ENCODE measurements at places on chromosomes 2 and 18.

DNA sequence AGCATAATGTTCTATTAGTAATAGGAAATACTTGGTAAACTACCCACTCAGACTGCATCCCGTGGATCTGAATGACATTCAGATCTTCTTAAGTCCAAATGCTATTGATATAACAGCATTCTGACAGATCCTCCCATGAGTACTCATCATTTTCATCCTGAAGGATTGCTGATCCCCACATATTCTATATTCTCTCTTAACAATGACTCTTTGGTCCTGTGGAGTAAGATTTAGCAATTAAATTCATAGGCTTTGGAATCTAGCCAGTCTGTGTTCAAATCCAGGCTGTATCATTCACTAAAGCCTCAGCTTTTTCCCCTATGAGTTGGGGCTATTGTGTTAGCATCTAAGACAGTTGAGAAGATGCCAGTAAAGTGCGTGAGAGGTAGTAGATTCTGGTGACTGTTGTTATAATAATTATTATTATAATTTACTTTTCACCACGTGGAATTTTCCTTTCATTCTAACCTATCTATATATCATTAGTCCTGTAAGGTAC, 591.3 kb upstream of the SYT4 start:
- DNase-seq: no peak

DNA sequence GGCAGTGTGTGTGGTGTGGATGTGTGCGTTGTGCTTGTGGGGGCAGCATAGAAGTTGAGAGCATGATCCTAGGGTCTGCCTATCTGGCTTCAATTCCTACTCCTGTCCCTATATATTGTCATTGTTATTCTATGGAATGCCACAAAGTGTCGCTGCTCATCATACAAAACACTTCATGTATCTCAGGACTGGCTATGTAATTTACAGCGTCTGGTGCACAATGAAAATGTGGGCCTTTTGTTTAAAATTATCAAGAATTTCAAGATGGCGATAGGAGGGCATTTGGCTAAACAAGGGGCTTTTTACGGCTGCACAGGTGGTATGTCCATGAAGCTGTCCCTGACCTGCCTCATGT, 3.4 kb downstream of the SERPINB2 start:
- no peak for DNase-seq

DNA sequence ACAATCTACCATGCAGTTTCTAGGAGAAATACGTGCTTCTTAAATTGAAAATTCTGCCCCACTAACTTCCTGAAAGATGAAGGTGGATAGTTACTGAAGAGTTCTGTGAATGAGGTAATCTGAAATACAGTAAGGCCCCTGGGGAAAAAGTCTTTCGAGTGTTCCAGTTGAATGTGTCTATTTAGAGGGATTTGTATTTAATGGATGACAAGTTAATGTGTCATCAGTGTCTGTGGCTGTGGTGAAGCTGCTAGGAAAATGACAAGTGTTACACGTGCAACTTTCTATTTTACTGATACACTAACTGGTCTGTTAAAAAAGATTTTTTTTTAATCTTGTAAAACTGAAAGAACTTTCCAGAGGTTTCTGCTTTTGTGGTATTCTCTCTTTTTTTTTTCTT, 384.6 kb downstream of the STK39 start:
- peak; percentile 13 for DNase-seq

- DNase-seq: no peak
These were observed 32.1 kb downstream of the GRHL1 start for GRCh38 chr2:9983401-9984216.

GRCh38 chr2:6605836-6606505, 259.7 kb downstream of the CMPK2 start:
- no peak for DNase-seq

DNA sequence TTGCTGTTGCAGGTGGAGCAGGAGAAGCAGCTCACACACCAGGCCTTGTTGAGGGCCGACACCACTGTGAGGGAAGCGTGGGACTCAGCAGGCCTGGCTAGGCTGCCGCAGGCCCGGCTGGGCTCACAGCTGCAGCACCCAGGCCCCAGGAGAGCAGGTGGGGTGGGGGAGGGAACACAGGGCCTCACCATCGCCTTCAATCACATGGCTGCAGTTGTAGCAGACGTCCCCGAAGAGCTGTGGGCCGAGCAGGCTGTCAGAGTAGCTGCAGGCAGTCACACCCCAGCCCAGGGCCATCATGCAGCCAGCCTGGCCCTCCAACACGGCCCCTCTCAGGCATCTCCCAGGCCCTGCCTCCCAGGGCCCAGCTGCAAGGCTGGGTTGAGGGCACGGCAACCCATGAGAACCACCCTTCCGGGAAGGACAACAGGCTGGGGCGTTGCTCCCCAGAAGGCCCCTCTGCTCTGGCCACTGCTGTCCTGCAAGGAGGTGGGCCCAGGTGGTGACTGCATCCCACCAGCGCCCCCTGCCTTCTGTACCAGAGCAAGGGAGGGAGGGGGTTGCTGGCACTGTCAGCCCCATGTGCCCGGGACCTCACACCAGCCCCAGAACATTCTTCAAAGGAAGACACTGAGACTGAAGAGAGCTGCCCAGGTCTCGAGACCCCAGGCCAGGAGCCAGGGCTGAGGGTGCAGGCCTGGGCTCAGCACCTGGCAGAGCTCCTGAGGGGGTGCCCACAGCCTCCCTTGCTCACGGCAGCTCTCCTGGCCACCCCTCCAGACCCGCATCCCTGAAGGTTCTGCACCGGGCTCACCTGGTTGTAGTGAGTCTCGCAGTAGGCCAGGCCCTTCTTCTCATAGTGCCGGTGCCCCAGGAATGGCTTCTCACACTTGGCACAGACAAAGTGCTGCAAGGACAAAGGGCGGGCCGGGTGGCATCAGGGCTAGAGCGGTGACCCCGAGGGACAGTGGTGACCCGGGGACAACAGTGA, 5.6 kb upstream of the GPR17 start:
- no peak for DNase-seq

DNA sequence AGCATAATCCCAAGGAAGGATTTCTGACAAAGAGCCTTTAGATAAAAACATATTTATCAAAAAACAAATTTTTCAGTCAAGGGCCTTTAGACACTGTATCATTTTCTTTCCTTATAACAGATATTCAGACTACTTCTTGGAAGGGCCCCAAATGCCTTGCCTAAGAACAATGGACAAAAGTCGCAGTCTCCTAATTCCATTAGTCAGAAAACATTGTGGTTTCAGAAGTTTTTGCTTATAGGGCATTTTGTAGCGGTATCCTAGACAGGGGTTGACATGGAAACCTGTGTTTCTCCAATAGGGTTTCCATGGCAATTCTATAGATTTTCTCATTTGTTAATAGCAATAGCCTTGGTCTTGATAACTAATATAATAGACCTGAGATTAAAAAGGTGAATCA, 36.7 kb upstream of the AGPS start:
- DNase-seq: no peak

DNA sequence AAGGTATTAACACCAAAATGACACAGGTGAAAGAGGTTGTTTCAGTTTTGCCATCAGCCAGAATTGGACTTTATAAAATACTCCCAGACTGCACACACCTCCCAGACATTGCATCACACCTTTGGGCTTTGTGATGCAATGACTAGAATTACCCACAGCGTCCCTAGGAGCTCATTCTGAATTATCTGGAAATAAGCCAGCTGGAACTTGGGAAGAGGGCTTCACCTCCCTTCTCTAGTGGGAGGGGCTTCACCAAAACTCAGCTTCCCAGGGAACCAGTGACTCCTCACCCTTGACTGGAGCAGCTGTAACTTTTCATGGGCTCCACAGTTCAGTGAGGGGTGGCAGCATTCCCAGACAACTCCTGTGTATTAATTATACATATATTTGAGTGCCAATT, 83.1 kb upstream of the BZW1 start:
- no peak for DNase-seq

DNA sequence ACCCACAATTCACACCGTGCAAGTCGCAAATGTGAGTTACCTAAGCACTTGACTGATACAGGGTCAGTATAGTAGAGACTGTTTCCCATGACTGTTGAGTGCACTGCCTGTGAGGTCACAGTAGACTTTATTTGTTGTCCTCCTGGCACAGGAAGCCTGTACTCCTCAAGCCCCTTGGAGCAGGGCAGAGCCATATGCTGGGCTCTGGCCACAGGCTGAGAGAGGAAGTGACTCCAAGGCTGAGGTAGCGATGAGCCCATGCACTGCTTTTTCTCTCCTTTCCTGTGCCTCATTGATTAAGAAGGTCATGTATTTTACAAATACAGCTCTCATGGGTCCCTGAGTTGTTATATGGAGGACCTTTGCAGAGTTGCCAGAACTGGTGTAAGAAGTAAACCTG, 287.7 kb downstream of the SRBD1 start:
- no peak for DNase-seq

GRCh38 chr18:37445368-37445767, 120.2 kb downstream of the CELF4 start:
- DNase-seq: peak; percentile 47

DNA sequence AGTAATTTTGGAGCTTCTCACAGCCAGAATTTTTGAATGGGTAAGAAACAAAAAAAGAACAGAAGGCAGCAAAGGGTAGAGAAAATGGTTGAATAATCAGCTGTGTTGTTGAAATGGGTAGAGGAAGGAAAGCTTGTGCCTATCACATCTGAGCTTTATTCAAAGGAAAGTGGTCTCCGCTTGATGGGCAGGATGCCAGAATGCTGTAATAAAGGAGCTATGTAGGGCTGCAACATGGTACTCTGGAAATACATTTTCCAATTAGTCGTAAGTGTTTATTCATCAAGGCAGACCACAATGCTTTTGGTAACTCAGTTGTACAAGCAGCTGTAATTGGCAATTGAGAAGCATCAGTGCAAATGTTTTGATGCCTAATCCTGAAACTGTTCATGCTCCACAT, 196.9 kb downstream of the ICOS start:
- peak; percentile 92 for DNase-seq

- no peak for DNase-seq
These were observed 402.8 kb downstream of the TXNL1 start for GRCh38 chr18:56235481-56236013.

DNA sequence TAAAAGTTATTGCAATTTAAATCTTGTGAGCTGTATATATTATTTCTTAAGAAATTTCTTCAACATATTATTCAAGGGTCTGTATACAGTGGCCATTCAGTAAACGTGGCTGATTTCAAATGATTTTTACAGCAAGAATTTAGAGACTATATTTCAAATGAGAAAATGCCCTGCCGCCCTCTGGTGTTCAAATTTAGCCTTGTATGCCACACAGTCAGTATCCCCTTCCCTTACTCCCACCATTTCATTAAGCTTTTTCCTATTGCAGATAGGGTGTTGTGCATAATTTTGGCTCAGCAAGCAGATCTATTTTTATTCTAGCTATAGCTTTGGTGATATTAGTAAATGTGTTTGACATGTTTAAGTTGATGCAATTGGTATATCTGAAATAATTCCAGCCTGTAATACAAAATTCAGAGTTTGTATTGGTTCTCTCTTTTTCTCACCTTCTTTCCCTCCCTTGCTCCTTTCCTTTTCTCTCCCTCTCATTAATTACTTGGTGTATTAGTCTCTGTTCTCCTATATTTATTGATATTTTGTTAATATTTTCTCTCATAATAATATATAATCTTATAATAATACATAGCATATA, 22.8 kb upstream of the SCN7A start:
- DNase-seq: peak; percentile 20

GRCh38 chr2:234989183-234989701, 37.4 kb downstream of the SH3BP4 start:
- no peak for DNase-seq

- peak; percentile 51 for DNase-seq
These were observed 413.6 kb downstream of the PTH2R start for GRCh38 chr2:208820014-208820688.

DNA sequence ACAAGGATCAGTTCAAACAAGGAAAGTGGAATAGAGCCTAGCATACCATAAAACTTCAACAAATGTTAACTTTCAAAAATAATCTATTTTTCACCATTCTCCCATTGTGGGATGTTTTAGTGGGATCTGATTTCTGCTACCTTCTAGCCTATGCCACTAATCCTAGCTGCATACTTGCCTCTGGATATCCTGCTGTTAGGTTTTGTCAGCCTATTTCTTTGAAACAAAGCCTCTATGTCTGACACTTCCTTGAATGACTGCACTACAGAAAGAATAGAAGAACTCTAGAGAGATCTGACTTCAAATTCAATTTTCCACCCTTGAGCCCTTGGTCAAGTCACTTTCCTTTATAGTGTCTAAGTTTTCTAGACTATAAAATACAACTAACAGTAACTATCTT, 291.5 kb downstream of the PTH2R start:
- DNase-seq: no peak

GRCh38 chr2:205959521-205959920, 126.5 kb downstream of the INO80D start:
- DNase-seq: no peak

- no peak for DNase-seq
These were observed 216.3 kb downstream of the ANAPC1 start for GRCh38 chr2:111667542-111668273.

DNA sequence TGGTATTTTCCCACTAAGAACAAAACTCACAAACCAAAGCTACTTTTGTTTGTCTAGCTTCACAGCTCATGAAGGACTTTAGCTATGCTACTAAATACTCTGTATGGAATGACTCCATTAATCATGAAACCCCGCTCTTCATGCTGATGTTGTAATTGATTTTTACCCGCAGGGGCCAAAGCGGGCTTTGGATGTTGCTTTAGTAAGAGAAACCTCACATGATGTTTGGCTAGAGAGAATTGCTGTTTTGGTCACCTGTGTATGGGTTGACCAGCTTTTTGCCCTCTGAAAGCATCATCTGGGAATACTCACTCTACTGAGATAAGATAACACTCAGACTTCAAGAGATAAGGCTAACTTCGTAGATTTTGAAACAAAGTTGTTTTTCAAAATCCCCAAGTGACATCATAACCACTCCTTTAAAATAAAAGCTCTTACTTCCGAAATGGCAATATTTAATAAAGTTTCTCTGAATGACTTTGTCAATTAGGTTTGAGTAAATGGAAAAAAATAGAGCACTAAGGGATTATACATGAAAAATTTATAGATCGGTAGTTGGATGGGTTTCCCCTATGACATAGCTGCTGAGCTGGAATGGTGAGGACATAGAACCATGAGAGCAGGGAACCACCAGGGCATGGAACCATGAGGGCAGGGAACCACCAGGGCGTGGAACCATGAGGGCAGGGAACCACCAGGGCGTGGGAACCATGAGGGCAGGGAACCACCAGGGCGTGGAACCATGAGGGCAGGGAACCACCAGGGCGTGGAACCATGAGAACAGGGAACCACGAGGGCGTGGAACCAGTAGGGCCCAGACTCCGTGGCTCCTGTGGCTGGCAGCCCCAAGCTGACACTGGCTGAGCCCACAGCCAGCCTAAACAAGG, 31.9 kb downstream of the ACKR3 start:
- DNase-seq: no peak

GRCh38 chr2:45418532-45418931, 192.5 kb downstream of the SRBD1 start:
- no peak for DNase-seq

DNA sequence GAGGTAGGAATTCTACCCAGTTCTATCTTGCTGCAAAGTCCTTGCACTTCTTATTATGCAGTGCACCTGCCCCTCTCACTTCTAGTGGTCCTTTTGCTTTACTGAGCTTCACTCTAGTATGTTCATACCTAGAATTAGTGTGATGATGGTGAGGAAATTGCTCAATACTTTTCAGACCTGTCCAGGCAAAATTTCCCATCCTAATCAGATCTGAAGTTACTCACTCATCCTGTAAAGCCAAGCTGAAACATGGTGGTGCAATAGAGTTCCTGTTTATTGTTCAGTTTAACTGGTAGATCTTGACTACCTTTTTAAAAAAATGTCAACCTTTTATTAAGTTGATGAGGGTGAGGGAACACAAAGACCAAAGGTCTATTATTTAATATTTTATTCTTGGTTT, 12.6 kb upstream of the FIGN start:
- DNase-seq: no peak

- peak; percentile 57 for DNase-seq
These were observed 332.1 kb downstream of the AGPS start for GRCh38 chr2:177724398-177725287.

Measured in NCI-H1436 (cell line).